ENCODE measurements at places on chromosomes 2 and 18.
A peak's percentile ranks its signal among the peaks of the same experiment; 100 is the strongest.

- no peak for DNase-seq
These were observed 947.2 kb downstream of the ERBB4 start for GRCh38 chr2:211591426-211591825.

GRCh38 chr2:128384446-128384845, 65.8 kb upstream of the HS6ST1 start:
- DNase-seq, result no peak

DNA sequence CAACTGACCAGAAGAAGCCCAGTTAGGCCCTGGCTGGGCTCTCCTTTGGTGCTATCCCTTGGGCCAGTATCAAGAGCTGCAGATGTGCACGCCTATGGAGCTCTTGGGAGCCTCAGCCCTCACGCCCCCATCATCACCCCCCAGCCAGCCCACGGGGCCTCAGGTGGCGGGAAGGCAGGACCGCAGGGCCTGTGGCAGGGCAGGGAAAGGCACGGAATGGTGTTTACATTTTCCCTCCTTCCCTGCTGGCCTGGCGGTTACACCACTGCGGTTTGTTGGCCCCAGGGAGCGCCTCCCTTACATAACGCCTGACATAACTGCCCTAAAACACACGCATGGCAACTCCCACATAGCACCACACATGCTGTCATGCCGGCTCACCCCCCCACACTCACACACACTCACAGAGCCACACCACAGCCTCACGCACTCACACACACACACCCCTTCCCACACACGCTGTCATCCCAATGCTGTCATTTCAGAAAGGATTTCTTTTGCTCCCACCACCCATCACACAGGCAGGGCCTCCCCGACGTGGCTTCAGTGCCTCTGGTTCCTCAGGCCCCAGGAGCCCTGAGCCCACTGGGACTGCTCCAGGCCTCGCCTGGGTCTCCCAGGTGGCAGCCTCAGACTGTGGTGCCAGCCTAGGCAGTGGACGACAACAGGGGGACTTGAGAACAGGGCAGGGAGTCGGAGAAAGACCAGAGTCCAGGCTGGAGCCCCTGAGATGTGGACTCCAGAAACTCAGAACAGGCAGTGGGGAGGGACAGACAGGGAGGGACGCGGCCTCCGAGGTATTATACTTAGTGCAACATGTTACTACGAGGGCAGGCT, 15.7 kb downstream of the ZFP36L2 start:
- DNase-seq, result no peak

DNA sequence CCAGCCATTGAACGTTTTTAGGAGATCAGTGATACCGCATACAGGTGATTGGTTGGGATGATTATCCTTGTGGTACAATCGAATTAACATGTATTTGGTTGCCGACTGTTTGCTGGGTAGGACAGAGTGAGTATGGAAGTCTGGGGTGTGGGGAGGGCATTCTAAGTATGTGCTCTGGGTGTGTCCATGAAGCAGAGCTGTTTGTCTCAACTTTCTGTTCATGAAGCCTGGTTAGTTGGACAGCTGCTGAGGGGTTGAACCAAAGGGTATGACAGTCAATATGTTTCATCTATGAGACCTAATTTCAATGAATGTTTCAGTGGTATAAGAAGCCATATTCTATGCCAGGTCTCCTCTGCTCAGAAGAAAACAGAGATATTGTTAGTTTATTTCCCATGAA, 21.9 kb upstream of the SPTBN1 start:
- DNase-seq, result no peak

DNA sequence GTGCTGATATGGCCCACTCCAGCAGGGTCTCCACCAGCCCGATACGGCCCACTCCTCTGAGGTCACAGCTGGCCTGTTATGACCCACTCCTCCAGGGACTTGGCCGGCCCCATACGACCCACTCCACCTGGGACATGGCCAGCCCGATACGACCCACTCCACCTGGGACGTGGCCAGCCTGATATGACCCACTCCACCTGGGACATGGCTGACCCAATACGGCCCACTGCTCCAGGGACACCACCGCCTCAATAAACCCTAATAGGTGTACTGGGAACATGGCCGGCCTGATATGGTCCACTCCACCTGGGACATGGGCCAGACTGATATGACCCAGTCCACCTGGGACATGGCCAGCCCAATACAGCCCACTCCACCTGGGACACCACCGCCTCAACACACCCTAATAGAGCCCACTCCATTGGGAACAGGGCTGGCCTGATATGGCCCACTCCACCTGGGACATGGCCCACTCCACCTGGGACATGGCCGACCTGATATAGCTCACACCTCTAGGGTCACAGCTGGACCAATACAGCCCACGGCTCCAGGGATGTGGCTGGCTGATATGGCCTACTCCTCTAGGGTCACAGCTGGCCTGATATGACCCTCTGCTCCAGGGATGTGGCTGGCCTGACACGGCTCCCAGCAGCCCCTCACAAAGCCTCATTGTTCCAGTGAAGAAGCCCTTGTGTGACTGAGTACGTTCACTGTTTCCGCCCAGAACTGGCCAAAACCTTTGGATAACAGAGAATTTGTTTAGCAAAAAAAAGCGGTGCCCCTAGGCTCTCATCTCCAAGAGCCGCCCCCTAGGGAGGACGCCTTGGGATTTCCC, 245.6 kb downstream of the HDAC4 start:
- DNase-seq, result no peak

GRCh38 chr18:32552421-32553030, 81.8 kb upstream of the GAREM1 start:
- peak; percentile 64 for DNase-seq

DNA sequence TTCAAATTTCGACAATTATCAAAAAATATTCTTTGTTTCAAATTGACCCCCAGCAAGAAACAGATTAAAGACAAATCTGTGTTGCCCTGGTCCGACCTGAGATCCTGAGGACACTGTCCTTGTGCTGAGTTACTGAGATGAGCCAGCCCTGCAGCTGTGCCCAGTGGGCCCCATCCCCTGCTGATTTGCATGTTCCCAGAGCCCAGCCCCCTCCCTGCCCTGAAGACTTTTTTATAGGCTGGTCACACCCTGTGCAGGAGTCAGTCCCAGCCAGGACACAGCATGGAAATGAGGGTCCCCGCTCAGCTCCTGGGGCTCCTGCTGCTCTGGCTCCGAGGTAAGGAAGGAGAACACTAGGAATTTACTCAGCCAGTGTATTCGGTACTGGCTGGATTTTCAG, 31.4 kb upstream of the ZNG1B start:
- DNase-seq, result no peak

DNA sequence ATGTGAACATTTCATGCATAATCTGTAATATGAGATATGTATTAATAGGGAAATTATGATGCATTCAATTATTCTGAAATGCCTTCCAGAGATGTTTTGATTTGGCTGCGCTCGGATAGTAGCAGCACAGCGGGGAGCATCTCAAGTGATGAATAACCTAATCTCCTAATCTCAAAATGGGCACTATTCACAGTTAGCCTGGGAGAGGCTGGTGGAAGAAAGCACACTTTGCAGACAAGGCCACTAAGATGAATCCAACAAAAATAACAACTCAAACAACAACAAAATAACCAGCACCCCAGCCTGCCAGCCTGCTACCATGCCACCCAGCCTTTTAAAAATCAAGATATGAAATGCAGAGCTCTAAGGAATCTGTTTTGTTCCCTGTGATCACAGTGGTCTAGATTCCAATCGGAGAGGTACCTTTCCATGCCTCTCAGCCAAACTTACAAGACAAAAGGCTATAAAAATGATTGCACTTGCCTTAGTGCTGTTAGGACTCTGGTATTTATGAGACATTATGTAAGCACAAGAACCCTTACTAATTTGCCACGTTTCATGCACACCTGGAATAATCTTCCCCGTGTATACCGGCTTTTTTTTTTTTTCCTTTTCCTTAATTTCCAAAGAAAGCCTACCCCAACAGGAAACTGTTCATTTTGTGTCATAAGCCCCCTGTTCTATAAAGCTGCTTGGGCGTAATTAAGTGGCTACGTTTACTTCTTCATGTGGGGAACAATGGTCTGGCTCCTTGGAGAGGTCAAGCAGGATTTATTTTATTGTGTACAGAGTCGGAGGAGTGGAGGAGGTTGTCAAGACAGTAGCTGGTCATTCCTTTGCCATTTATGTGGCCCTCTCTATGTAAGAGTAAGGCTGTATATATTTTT, 526.9 kb upstream of the FANCL start:
- DNase-seq, result no peak

DNA sequence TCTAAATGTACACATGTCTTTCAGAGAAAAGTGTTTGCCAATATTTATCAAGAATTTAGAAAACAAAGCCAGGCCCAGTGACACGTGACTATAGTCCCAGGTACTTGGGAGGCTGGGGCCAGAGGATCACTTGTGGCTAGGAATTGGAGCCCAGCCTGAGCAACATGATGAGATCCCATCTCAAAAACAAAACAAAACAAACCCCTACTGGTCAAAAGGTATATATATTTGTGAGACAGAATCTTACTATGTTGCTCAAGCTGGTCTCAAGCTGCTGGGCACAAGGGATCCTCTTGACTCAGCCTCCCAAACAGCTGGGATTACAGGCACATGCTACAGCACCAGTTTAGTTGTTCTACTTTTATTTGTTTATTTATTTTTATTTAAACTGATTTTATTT, 79.2 kb downstream of the ZDBF2 start:
- DNase-seq, result no peak

DNA sequence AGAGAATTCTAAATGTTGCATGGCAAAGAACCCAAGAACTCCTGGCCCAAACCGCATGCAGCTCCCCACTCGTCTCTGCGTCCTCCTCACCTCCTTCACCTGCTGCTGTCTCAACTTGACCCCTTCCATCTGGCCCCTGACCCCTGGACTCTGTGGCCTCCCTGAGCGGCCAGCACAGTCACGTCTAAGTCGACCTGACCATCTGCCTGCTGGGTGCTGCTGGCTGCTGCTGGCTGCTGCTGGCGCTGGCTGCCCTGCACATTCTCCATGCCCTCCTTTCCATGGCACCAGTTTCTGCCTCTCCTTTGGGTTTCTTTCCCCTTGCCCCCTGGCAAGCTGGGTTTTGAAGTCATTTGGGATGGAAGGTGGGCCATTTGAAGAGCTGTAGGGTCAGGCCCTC, 30.1 kb upstream of the ASB1 start:
- DNase-seq, result no peak

GRCh38 chr2:35562488-35562887, 793.1 kb upstream of the CRIM1 start:
- DNase-seq, result no peak

DNA sequence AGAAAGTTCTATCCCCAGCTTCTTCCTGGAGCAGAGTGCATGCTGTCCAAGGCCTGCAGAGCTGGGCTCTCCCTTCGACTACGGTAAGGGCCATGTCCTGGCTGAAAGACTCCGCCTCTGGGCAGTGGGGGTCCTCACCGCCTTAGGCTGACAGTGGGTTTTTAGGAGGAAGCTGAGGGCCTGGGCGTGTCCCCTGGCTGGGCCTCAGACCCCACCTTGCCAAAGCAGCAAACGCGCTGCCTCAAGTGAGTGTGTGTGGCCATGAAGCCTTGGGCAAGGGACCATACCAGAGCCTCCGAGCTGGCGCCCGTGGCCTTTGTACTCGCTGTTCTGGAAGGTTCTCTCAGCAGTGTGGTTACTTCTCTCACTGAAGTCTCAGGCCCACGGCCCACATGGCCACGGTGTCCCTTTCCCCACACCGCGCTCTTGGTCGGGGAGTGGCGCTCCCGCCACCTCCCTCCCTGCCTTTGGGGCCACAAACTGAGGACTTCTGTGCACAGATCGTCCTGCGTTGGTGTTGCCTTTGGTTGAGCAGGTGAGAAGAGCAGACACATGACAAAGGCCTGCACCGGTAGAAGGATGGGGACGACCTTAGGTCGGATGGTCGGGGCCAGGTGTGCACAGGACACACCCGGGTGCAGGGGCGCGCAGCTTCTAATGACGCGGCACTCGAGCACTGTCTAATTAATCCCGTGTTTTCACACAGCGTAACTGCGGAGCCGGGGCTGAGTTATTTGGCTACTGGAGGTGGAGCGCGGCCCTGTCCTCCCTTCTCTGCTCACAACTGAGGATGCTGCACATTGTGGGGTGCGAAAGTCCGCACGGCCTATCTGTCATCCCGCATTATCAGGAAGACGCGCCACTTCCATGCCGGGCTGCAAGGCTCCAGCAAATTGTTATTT, 121.6 kb downstream of the PTGR3 start:
- DNase-seq, result no peak

GRCh38 chr2:84234103-84234502, 225.0 kb downstream of the SUCLG1 start:
- no peak for DNase-seq

GRCh38 chr2:156592809-156593593, 156.8 kb downstream of the GPD2 start:
- no peak for DNase-seq

DNA sequence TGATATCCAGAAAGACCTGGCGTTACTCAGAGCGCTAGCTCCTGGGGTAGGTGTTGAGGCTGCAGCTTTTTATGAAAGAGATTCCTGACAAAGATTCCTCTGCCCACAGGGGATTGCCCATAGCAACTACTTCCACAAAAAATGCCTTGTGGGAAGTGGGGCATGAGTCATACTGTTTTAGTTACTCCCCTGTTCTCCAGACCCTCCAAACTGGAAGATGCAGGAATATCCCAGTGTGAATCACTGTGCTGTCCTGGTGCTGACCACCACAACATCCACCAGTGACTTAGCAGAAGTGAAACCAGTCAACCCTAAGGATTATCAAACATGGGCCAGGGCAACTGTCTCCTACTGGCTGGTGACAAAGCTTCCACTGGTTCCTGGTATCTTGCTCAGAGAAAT, 61.8 kb downstream of the CDH2 start:
- no peak for DNase-seq

GRCh38 chr2:18167871-18168270, 289.4 kb downstream of the KCNS3 start:
- no peak for DNase-seq

GRCh38 chr2:7840651-7841380, 841.0 kb upstream of the ID2 start:
- no peak for DNase-seq

DNA sequence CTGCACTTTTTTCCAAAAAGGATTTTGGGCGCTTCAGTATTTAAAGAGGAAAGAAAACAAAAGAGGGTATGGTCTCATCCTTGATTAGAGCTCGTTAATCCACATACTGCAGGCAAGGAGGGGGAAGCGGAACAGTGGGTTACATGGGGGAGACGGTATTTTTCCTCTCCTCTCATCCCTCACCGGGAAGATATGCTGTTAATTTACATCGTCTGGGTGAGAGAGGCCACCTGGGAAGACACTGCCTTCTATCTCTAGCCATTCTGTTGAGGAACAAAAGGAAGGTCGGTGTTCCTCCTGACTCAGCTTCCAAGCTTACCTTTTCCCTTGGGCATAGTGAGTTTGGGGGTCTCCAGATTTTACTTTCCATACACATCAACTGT, 52.3 kb downstream of the IMPA2 start:
- DNase-seq, result no peak

DNA sequence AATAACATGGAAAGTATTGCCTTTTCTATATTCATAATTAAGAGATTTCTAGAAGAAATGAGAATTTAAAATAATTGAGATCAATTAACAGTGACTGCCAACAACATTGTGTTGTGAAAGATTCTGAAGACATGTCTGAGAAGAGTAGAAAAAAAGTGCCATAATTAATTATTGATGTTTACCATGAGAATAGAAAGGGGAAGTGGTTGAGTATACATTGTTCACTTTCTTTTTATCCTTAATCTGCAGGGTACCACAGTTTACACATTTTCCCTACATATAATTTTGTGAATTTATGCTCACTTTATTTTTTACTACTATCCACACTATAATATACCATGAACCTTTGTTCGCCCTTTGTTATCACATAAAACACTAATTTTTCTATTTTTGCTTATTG, 47.1 kb upstream of the UBE2E3 start:
- DNase-seq, result no peak

GRCh38 chr2:17780546-17780945, 26.6 kb downstream of the GEN1 start:
- no peak for DNase-seq
